ENCODE measurements at places on chromosomes 6 and 20.

DNA sequence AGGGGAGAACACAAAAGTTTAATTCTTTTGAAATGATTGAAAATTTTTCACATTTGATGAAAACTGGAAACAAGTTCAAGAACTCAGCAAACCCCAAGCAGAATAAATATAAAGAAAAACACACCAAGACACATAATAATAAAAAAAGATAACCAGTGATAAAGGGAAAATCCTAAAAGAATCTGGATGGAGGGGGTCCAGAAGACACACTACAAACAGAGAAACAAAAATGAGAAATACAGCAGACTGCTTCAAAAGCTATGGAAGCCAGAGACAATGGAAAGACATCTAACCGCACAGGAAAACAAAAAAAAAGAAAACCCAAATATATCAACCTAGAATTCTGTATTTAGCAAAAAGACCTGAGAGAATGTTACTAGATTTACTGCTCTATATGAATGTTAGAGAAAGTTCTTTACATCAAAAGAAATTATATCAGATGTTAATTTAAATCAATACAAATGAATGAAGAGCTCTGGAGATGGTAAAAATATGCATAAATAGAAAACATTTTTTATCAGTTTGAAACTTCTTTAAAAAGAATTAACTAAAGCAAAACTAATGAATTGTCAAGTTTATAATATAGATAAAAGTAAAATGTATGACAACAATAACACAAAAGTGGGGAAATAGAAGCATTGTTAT, 310.7 kb upstream of the PREP start:
- H3K27ac ChIP-seq = no peak overlapping the region
- DNase-seq = no peak
- no peaks in the 10 kb centered on the region for H3K36me3 ChIP-seq
- no peak overlapping the region for H3K4me3 ChIP-seq
- H3K4me1 ChIP-seq = no peaks in the 10 kb centered on the region

- H3K27ac ChIP-seq = no peak overlapping the region
- H3K4me1 ChIP-seq = no peaks in the 10 kb centered on the region
- DNase-seq = no peak
- no peak overlapping the region for H3K4me3 ChIP-seq
- H3K36me3 ChIP-seq = no peaks in the 10 kb centered on the region
These were observed 13.9 kb upstream of the VAPB start for GRCh38 chr20:58374906-58375758.

DNA sequence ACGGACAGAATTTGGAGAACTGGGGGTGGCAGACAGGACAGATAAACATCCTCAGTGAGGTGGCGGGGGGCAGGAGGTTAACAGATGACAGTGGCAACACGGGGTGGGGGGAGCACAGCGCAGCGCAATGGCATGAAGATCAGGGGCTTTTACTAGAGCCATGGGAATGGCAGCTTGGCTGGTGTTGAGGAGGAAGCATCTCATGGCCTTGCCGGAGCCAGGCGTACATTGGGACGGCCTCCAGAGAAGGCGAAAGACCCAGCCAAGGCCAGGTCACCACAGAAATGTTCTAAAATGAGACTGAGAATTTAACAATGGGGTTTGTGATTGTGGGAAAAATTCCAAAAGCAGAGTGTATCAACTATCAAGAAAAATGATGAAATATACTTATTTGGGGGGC, 173.0 kb downstream of the PRKN start:
- no peak overlapping the region for H3K4me3 ChIP-seq
- H3K27me3 ChIP-seq = no peaks in the 10 kb centered on the region
- DNase-seq = no peak
- H3K27ac ChIP-seq = no peak overlapping the region
- no peaks in the 10 kb centered on the region for H3K4me1 ChIP-seq
- H3K36me3 ChIP-seq = no peaks in the 10 kb centered on the region

DNA sequence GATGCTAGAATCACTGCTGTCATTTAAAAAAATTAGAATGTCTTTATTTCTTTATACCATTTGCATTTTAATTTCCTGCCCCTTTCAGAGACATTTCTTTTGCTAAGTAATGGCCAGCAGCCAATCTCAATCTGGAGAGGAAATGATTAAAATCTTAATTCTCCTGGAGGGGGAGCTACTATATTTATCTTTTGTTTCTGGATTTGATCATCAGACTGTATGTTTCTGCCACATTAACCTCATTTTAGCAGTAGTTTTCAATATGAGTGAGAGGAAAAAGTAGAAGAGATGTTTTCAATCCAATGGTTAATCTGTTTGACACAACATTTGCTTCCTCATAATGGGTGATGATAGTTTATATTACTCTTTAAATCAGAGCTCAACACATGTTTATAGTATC, 138.0 kb downstream of the FUT9 start:
- no peak for DNase-seq
- H3K27me3 ChIP-seq = no peaks in the 10 kb centered on the region
- no peaks in the 10 kb centered on the region for H3K36me3 ChIP-seq
- H3K27ac ChIP-seq = no peak overlapping the region
- H3K4me3 ChIP-seq = no peak overlapping the region

DNA sequence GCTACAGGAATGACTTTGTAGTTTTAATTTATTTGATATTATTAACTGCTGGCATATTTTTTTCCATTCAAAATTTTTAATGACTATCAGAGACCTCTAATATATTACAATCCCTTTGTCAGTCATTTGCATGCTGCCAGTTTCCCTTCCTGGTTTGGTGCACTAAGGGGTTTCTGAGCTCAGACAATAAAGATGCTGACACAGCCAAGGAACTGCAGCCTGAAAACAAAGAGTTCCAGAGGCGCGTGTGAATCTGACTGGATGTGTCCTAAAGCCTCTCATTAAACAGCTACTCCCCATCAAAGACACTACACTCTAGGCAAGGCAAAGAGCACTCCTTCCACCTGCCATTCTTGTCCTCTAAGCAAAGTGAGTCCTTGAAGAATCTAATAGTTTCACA, 116.8 kb upstream of the DST start:
- H3K27me3 ChIP-seq = no peaks in the 10 kb centered on the region
- H3K36me3 ChIP-seq = no peaks in the 10 kb centered on the region
- H3K4me3 ChIP-seq = no peak overlapping the region
- H3K27ac ChIP-seq = no peak overlapping the region
- no peak for DNase-seq

DNA sequence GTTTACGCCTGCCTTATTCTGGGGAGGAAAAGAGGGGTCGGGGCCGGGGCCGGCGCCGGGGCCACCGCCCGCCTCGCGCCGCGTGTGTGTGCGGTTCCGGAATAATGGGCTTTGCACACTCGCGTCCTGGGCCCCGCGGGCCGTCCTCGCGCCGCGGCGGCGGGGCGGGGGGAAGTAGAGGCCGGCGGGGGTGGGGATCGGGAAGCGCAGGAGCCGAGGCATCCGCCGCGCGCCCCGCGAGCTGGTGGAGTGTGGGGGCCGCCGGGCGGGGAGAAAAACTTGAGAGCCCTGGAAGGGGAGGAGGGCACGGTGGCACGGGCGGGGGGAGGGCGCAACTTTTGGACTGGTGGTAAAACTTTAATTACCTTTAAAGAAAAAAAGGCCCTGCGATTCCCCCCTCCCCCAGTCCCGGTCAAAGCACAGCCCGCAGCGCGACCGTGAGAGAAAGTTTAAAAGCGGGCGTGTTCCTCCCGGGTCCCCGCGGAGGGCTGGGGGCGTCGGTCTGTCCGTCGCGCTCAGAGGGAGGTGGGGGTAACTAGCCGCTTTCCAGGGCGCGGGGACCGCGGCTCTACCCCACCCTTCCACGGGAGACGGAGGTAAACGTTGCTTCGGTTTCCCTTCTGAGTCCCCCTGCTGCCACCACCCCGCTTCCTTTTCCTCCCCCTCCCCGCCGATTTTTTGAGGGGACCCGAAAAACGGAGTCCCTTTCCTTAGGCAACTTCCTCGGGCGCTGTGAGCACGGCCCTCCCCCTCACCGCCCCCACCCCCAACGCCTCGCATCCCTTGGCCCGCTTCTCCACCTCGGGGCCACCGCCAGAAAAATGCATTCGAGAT, 1.9 kb downstream of the L3MBTL3 start:
- no peaks in the 10 kb centered on the region for H3K27me3 ChIP-seq
- peak; percentile 18 for DNase-seq
- peaks cover 8% of the 10 kb centered on the region for H3K36me3 ChIP-seq

DNA sequence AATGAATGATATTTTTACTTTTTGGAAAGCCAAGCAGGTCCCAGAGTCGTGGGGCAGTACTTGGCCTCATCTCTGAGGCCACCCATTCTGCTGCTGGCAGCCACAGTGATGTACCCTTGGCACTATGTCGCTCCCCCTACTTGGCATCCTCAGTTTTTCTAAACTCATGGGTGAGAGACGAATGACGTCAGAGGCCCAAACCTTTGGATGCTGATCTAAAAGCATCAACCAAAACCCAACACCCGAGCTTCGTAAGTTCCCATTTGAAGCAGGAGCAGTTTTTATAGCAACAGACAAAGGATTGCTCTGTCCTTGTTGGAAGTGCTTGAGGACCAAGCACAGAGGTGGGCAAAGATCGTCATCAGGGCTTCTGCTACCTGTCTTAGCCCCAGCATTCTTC, 212.9 kb downstream of the PAX1 start:
- no peaks in the 10 kb centered on the region for H3K4me1 ChIP-seq
- DNase-seq = no peak
- H3K36me3 ChIP-seq = no peaks in the 10 kb centered on the region

GRCh38 chr6:53898026-53898795, 103.4 kb downstream of the LRRC1 start:
- peak overlapping the region; percentile 27 for H3K27ac ChIP-seq
- peaks cover 36% of the 10 kb centered on the region for H3K4me1 ChIP-seq
- peaks cover 29% of the 10 kb centered on the region for H3K36me3 ChIP-seq
- DNase-seq = no peak

DNA sequence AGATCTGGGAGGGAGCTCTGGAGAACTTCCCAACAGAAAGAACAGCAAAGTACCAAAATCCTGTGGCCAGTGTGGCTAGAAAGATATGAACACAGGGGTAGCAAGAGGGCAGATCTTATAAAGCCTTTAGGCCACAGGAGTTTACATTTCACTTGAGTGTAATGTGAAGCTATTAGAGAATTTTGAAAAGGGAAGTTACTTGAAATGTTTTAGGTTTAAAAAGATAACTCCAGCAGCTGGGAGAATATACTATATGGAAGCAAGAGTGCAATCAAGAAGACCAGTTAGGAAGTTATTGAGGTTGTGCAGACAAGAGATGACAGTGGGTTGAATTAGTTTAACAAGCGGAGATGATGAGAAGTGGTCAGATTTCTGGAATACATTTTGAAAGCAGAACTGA, 7.9 kb downstream of the SUPT3H start:
- DNase-seq = no peak
- no peaks in the 10 kb centered on the region for H3K27me3 ChIP-seq
- H3K4me3 ChIP-seq = no peak overlapping the region
- no peaks in the 10 kb centered on the region for H3K4me1 ChIP-seq
- no peaks in the 10 kb centered on the region for H3K36me3 ChIP-seq

GRCh38 chr6:30150671-30151395, 10.2 kb downstream of the TRIM10 start:
- no peaks in the 10 kb centered on the region for H3K27me3 ChIP-seq
- DNase-seq = no peak
- H3K4me1 ChIP-seq = peaks cover 18% of the 10 kb centered on the region
- no peak overlapping the region for H3K4me3 ChIP-seq
- H3K27ac ChIP-seq = no peak overlapping the region
- no peaks in the 10 kb centered on the region for H3K36me3 ChIP-seq

DNA sequence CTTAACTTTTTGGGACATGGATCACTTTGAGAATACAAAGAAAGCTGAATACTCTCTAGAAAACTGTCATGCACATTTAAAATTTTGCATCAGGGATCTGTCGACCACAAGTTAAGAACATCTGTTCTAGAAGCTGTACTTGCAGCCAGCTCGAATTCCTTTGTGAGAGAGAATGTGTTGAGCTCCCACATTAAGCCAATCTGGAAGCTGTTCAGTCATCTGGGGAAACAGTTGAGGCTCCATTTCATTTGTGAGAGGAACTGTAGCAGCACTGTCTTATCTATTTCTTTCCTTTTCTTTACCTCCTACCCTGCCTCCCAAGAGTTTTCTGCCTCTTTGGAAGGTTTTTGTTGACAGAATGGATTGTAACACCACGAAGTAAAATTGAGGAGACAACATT, 50.8 kb downstream of the KAT14 start:
- H3K4me3 ChIP-seq = no peak overlapping the region

DNA sequence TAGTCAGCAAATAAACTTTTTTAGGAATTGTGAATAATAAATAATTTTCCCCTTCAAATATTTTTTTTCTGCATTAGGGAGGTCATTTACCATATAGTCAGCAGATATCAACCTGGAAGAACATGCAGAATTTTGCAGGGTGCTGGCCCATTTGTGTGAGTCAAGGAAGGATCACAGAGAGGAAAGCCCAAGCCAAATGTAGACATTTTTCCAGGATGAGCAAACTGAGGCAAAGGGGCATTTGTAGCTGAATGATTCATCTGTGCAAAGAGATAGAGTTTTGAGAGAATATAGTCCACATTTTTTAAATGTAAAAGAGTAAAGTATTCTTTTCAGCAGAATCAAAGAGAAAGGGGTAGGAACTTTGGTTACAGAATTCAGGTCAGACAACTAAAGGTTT, 555.5 kb upstream of the MARCKS start:
- H3K27ac ChIP-seq = no peak overlapping the region
- no peaks in the 10 kb centered on the region for H3K36me3 ChIP-seq
- H3K4me1 ChIP-seq = no peaks in the 10 kb centered on the region
- no peak for DNase-seq
- H3K27me3 ChIP-seq = no peaks in the 10 kb centered on the region

DNA sequence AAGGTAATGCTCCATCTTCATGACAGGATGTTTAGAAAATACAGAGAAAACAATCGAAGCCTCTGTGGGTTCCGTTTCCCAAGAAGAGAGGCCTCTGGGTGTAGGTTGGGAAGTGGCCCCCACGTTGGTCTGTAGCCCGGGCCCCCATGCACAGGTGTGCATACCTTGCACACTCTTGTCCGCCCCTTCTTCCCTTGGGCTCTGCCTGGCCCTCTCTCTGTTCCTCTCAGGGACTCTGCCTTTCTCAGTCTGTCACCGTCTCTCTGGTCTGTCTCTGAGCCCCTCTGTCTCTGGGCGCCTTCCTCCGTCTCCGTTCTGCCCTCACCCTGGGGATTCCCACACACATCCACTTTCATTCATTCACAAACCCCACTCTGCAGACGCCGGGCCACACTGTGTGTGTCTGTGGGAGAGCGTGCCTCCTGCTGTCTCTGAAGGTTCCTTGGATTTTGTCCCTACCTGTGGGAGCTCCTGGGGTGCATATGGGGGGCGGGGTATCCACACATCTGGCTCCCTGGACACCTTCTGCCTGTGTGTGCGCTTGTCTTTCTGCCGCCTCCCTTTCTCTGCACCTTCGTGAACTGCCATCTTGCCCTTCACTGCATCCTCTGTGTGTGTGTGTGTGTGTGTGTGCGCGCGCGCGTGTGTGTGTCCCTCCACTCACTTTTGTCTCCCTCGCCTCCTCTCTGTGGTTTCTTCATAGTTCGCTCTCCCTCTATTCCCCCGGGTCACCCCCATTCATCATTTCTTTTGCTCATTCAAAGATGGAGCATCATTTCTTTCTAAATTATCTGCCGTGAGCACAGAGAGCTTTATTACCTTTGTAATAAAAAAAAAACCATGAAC, 75.3 kb downstream of the SRC start:
- no peaks in the 10 kb centered on the region for H3K36me3 ChIP-seq
- no peak overlapping the region for H3K4me3 ChIP-seq
- H3K27ac ChIP-seq = no peak overlapping the region

Measured in SJSA1 (cell line).